Activated CD4-positive, CD25-positive, alpha-beta regulatory T cell treated with anti-CD3 and anti-CD28 coated beads, Interleukin-2, amount 50 U/mL, for 16 hours (primary cell): ENCODE measurements at places on chromosomes 1 and 21.

- DNase-seq: no peak
Measured at GRCh38 chr1:26745191-26745590, 42.6 kb upstream of the PIGV start.

DNA sequence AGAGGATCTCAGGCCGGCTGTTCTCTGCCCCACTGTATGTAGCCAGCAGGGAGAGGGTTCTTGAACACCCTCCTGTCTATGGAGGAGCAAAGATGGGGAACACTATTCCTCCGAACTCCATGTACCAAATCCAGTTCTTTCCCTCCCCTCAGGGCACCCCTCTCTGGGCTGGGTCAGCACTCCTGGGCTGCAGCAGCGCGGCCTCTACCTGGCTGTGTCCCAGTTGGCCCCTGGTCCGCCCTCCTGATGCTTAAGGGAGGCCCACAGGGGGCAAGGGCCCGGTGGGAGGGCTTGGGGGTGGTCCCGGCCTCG lies 471 bp upstream of the ADPRS start:
- no peak for DNase-seq

GRCh38 chr1:2472109-2472508 lies 4.0 kb upstream of the PLCH2 start:
- DNase-seq: no peak

DNA sequence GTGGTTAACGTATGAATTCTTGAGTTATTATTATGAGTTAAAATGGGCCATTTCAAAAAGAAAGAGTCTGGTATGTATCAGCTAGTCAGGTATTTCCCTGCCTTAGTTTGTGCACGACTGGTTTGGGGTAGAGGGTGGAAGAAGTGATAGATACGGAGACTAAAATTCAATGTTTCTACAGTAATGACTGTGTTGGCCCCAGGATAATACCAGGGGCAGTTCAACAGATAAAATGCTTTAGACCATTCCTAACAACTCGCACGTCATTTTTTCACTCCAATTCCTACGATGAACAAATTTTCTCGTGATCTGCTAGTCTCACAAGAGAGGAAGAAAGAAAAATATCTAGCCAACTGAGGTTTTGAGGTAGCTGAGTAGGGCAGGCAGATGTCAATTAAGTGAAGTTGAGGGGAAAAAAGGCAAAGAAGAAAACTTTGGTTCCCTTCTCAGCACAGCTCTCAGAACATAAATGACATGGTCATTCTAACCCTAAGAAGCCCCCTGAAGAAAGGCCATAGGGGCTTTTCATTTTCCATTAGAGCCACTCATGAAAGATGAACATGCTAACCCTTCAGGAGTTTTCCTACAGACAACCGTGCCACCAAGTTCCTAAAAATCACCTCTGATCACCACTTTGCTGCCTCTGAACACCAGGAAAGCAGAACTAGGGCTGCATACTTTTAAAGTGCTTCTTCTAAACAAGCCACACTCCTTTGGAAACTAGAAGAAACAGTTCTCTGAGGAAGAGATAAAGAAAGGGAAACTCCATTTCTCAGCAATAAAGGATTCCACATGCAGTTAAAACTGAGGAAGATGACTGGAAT lies 5.6 kb downstream of the MCOLN2 start:
- no peak for DNase-seq

GRCh38 chr1:180585994-180586359 lies 27.2 kb downstream of the OVAAL start:
- no peak for DNase-seq

DNA sequence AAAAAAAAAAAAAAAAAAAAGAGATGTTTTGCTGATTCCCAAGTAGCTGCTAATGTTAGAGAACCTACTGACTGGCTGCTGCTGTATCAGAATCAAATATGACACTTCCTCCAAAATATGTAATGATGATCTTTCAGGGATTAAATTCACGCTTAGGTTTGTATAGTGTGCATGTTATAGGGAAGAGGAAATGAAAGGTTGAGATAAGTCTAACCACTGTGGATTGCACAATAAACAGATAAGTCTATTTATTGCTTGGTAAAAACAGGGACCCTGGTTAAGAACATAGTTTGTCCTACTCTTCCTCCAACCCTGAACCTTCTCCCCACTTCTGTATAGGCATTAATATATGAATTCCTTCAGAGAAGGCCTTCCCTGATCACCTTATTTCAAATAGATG lies 13.2 kb downstream of the RC3H1 start:
- DNase-seq: no peak

DNA sequence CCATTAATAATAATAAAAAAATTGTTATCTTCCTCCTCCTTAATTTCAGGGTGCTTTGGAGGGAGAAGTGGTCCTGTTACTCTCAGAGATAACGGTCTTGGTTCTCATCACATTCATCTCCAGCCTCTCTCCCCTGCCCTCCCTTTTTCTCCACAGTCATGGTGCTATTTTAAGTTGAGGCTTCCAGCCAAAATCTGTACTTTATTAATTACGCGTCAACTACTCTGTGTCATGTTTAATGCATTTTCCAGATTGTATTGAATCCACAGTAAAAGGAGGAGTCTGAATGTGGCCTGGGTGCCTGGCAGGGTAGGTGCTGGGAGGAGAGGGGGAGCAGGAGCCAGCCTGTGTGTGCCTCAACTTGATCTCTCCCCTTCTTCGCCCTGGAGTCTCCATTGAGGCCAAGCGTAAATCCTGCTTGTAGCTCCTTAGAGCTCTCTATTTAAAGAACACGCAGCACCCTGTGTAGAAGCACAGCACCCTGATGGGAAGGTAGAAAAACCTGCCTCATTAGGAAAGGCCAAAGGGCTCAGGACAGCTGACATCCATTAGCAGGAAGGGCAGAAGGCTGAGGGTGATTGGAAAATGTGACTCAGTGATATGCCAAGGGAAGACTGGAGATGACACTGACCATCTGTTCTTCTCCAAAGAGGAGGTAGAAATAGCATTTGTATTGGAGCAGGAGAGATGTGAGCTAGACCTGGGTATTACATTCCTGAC lies 82.4 kb downstream of the PLXNA2 start:
- no peak for DNase-seq

- no peak for DNase-seq
Measured at GRCh38 chr1:87335175-87335884, 6.7 kb downstream of the LMO4 start.

- DNase-seq: no peak
Measured at GRCh38 chr1:204904228-204904810, 33.7 kb downstream of the NFASC start.

DNA sequence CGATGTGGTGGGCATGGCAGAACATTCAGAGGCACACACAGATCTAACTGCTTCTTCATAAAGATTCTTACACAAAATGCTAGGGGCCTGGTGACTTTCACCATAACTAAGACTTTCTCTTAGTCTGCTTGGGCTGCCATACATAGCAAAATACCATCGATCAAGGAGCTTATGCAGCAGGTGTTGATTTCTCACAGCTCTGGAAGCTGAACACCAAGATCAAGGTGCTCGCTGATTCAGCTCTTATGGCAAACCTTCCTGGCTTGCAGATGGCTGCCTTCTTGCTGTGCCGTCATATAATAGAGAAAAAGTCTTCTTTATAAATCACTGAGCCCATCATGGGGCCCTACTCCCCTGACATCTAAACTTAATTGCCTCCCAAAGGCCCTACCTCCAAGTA lies 487.3 kb downstream of the AJAP1 start:
- DNase-seq: no peak

- DNase-seq: no peak
Measured at GRCh38 chr1:113253187-113253586, 137.1 kb upstream of the MAGI3 start.

DNA sequence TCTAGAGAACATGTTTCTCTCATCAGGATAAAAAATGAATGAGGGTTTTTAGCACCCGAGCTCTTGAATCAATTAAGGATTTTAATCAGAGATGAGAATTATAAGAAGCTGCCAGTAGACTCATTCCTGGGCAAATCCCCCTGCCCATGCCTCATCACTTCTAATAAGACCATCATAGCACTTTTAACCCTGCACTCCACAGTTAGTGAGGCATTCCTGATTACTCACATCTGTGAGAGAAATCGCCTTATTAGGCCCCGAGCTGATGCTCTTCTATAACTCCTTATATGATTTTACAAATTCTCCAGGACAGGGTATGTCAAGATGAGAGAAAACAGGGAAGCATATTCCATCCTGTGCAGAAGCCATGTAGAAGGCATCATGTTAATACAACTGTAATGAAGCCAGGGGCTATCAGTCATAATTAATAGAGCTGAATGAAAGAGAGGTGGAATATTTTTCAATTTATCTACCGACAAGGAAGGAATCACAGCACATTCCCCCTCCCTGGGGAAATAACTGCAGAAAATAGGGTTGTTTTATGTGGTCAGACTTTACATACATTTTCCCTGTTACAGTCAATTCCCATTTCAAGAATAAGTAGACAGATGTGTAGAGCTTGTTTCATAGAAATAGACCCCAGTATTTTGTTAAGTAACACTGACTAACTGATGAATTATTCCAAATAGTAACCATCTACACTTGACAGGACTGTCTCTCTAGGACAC lies 272.7 kb downstream of the HHIPL2 start:
- no peak for DNase-seq

- no peak for DNase-seq
Measured at GRCh38 chr1:28154078-28154594, 22.4 kb downstream of the PTAFR start.

- peak; percentile 38 for DNase-seq
Measured at GRCh38 chr1:8525558-8526275, 207.8 kb downstream of the SLC45A1 start.

GRCh38 chr1:27600498-27601175 lies 3.3 kb downstream of the AHDC1 start:
- no peak for DNase-seq

DNA sequence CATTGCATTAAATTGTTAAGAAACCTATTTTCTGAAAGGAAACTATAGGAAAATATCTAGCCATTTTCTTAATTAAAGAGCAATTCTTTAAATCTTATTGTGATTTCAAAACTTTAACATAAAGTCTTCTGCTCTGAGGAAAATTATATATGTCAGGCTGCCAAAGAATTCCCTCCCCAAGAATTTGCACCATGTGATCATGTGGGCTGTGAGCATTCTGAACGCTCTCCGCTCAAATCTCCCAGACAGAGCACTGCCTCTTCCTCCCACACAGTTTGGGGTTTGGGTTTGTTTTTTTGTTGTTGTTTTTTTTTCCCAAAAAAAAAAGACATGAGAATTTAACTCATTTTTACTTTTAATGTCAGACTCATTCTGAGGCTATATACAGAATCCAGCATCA lies 155.9 kb upstream of the PALMD start:
- no peak for DNase-seq

- DNase-seq: no peak
Measured at GRCh38 chr21:19120591-19120990, 717.0 kb upstream of the TMPRSS15 start.

GRCh38 chr1:82145656-82146055 lies 344.9 kb downstream of the ADGRL2 start:
- no peak for DNase-seq
